ENCODE measurements at places on chromosomes 6 and 20.
A peak's percentile ranks its signal among the peaks of the same experiment; 100 is the strongest.

DNA sequence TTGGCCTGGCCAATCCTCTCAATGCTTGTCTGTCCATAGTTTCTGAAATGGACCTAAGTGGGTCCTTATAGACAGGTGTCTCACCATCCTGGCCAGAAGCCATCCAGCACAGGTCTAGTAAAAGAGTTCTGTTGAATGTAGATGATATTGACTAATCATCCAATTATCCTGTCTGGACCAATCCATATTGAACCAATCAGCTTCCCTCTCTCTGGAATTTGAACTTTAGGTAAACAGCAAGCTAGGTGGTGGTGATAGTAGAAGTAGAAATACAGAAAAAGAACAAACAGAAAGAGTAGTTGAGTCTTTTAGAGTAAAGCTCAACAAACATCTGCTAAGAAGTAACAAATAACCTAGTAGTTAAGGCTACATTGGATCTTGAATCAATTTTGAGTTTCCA is 9.5 kb upstream of the PNRC1 start:
- peaks cover 23% of the 10 kb centered on the region for H3K4me1 ChIP-seq
- no peaks in the 10 kb centered on the region for H3K27me3 ChIP-seq
- no peaks in the 10 kb centered on the region for H3K36me3 ChIP-seq
- no peak overlapping the region for H3K4me3 ChIP-seq
- no peak for DNase-seq

DNA sequence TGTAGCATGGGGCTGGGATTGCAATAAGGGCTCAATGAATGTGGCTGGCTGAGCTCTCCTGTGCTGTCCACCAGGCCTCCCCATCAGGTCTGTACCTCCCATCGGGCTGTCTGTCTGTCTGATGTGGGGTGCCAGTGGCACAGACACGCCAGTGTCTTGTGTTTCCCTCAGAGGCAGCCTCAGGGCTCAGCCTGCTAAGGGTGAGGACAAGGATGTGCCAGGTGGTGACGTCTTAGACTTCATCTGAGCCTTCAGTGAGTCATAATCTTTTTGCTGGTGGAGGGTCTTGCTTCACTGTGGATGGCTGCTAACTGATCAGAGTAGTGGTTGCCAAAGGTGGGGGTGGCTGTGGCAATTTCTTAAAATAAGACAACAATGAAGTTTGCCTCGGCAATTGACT is 194.7 kb downstream of the NRN1 start:
- H3K27ac ChIP-seq = no peak overlapping the region
- H3K4me1 ChIP-seq = no peaks in the 10 kb centered on the region
- no peak for DNase-seq
- no peak overlapping the region for H3K4me3 ChIP-seq

DNA sequence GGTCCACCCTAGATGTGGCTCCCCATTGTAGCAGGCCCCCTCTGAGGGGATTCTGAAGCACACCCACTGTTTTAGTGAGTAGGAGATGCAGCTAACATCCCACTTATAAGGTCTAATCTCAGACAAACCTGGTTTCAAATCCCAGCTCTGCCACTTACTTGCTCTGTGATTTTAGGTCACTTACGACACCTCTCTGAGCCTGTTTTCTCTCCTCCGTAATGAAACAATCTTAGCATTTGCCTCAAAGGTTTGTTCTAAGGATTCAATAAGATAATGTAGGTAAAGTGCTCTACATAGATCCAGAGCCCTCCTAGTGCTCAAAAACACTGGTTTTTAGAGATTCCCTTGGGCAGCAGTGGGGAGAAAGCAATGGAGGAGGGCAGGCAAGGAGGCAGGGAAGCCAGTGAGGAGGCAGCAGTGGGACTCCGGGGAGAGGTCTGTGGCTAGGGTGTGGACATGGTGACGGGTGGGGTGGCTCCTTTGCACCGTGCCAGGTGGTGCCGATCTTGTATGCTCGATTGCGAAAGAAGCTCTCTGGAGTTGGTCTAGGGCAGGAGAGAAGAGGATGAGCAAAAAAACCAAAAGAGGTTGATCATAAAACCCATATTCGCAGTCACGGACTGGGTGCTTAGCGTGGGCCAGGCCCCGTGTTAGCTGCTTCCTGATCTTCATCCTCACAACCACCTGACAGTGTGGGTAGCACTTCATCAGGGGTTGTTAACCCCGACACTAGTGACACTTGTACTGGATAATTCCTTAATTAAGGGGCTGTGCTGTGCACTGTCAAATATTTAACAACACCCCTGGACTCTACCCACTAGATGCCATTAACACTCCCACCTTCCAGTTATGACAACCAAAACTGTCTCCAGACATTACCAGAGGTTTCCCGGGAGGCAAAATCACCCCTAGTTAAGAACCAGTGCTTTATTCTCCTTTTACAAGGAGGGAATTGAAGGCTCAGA is 16.8 kb upstream of the PTGIS start:
- peak overlapping the region; percentile 80 for H3K27ac ChIP-seq
- no peaks in the 10 kb centered on the region for H3K27me3 ChIP-seq
- no peaks in the 10 kb centered on the region for H3K4me1 ChIP-seq

GRCh38 chr20:59322585-59323454 is 22.4 kb downstream of the EDN3 start:
- H3K27ac ChIP-seq = no peak overlapping the region
- DNase-seq = no peak
- no peaks in the 10 kb centered on the region for H3K27me3 ChIP-seq
- no peaks in the 10 kb centered on the region for H3K4me1 ChIP-seq
- H3K36me3 ChIP-seq = no peaks in the 10 kb centered on the region

GRCh38 chr6:112288475-112288874 is 34.1 kb upstream of the LAMA4 start:
- H3K27me3 ChIP-seq = no peaks in the 10 kb centered on the region
- H3K4me1 ChIP-seq = peaks cover 15% of the 10 kb centered on the region
- H3K4me3 ChIP-seq = no peak overlapping the region
- H3K27ac ChIP-seq = no peak overlapping the region
- no peak for DNase-seq
- no peaks in the 10 kb centered on the region for H3K36me3 ChIP-seq

DNA sequence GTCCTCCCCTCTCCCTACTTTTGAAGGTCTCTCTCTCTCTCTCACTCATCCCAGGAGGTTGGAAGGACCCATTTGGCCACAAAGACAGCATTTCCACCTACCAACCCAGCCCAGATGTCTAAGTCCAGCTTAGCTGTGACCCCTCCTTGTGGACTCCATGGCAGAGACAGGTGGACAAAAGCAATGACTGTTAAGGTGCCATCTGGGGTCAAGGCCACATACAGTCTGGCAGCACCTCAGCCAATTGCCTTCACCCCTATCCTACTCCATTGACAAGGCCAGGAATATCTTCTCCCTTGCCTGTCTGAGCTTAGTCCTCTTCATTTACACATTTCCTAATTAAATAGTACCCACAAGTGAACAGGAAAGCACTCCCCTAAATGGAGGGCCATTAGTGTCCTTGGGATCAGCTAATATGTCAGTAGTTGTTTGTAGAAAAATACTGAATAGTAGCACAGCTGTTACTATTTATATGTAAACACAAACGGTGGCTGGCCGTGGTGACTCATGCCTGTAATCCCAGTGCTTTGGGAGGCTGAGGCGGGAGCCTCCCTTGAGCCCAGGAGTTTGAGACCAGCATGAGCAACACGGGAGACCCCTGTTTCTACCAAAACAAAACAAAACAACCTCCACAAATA is 28.8 kb downstream of the GCM1 start:
- no peaks in the 10 kb centered on the region for H3K36me3 ChIP-seq
- peaks cover 17% of the 10 kb centered on the region for H3K4me1 ChIP-seq
- no peak overlapping the region for H3K4me3 ChIP-seq

Measured in esophagus squamous epithelium (tissue), 5 donors.